ENCODE measurements at places on chromosomes 4 and X.

DNA sequence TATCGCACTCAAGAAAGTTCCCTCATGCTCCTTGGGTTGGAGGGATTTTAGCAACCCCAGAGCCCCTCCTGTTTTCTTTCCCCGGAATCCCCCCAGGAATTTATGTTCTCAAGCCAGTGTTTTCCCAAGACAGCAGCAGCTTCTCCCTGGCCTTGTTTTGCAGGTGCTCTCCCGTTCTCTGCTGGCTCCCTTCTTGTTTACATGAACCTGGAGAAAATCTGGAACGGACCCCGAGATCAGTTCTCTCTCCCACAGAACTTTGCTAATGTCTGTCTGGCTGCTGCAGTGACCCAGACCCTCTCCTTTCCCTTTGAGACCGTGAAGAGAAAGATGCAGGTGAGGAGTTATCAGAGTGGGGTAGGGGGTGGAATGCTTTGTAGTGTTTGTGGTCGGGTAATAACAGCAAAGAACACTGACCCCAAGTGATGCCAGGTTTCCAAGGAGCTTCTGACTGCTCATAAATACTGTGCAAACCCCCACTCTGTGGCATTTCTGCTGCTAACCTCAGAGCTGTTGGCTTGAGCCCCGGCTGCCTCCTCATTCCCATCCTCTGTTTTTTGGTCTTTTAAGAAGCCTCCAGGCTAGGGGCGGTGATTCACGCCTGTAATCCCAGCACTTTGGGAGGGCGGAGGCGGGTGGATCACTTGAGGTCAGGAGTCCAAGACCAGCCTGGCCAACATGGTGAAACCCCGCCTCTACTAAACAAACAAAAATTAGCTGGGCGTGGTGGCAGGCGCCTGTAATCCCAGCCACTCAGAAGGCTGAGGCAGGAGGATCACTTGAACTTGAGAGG lies 11.1 kb downstream of the SLC25A43 start:
- DNase-seq, result no peak

- DNase-seq, result no peak
Measured at GRCh38 chrX:47863187-47863586, 26.5 kb downstream of the ZNF81 start.

DNA sequence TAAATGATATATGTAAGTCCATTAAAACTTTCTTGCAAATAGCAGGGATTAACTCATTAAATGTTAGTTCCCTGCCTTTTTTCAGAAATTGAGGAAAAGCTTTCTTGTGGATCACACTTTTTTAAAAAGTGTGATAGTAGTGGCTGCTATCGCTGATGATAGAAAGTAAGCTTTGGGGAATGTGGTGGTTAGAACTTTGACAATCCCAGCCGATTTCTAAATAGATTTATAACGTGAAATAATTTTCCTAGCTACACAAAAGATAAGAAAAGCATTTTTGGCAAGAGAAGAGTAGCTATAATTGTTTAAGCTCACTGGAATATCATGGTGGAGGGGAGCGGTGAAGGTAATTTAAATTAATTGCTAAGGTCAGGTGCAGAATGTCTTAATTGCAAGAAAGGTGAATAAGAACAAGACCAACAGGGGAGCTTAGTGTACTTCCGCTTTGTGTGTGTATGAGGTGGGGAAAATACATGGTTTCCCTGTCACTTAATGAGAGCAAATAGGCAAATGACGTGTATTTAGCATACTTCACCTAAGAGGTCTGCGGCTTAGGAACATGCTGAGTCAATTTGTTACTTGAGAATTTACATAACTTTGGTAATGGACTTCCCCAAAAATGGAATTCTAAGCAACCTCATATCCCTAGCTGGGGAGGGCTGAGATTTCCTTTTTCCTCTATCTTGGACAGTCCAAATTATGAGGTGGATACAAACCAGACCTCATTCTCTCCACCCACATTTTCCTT lies 11.7 kb upstream of the IL21 start:
- no peak for DNase-seq

GRCh38 chr4:152310257-152310656 lies 225.6 kb downstream of the FBXW7 start:
- DNase-seq, result no peak

GRCh38 chr4:143482840-143483239 lies 30.7 kb upstream of the SMARCA5 start:
- DNase-seq, result no peak

DNA sequence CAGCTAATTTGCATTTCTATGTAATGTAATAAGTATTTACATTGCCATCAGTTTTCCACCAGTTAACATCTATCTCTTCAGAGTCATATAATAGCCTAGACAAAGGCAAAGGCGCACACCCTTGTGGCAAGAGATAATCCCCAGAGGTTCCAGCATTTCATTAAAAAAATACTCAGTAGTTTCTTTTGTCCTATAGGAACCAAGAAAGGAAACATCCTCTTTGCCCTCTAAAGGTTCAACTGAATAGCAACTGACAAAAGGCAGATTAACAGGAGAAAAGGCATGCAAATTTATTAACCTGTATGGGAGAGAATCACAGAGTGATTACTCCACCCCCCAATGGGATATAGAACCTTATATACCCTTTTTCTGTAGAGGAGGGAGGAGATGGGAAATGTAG lies 48.4 kb downstream of the MAGEB17 start:
- DNase-seq, result no peak

GRCh38 chr4:8434251-8435073 lies 6.1 kb downstream of the ACOX3 start:
- DNase-seq, result no peak

DNA sequence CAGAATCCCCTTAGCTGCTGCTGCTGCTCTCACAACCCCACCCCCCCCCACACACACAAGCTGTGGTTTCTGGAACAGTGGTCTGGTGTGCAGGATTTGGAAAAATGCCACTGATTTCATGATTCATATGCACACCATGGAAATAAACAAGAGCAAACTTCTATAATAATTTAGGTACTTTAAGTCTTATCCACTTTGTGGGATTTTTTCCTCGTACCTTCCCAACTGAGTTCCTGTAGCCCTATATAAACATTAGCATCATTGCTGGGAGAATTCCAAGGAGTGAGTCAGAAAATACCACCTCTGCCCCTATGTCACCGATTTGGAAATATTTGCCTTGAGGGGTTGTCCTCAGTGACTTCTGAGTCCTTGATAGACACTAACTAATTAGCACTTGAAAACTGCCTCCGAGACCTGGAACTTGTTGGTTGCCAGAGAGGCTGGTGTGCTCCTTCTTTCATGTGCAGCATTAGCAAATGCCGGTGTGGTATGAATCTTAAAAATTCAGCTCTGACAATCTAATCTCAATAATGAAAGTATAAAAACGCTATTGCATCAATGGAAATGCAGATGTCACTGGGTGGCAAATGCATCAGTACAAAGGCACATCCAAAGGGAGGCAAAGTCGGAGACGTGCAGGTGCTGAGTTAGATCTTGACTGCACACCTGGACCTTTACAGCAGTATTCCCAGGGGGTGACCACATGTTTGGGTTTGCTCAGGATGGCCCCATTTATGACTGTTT lies 61.8 kb downstream of the CPE start:
- DNase-seq, result no peak

DNA sequence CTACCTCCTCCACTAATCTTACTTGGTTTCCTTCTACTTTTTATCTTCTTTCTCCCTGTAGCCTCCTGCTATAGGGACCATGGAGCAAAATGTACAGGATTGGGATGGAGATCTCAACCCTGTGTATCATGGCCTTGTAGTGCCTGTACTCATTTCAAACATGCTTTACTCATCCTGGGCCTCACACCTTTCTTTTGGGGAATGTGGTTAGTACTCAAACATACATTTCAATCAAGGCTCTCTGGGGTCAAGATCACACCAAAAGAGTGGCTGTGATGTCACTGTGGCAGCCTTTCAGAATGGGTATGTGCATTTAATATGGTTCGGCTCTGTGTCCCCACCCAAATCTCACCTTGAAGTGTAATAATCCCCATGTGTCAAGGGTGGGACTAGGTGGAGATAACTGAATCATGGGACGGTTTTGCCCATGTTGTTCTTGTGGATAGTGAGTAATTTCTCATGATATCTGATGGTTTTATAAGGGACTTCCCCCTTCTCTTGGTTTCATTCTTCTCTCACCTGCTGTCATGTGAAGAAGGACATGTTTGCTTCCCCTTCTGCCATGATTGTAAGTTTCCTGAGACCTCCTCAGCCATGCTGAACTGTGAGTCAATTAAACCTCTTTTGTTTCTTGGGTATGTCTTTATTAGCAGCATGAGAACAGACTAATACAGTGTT lies 205.1 kb downstream of the RASL11B start:
- DNase-seq, result no peak

- no peak for DNase-seq
Measured at GRCh38 chr4:3690551-3691152, 75.5 kb upstream of the ADRA2C start.

GRCh38 chr4:56187688-56188087 lies 199.6 kb downstream of the AASDH start:
- no peak for DNase-seq

GRCh38 chr4:96455045-96455720 lies 615.3 kb downstream of the PDHA2 start:
- no peak for DNase-seq

DNA sequence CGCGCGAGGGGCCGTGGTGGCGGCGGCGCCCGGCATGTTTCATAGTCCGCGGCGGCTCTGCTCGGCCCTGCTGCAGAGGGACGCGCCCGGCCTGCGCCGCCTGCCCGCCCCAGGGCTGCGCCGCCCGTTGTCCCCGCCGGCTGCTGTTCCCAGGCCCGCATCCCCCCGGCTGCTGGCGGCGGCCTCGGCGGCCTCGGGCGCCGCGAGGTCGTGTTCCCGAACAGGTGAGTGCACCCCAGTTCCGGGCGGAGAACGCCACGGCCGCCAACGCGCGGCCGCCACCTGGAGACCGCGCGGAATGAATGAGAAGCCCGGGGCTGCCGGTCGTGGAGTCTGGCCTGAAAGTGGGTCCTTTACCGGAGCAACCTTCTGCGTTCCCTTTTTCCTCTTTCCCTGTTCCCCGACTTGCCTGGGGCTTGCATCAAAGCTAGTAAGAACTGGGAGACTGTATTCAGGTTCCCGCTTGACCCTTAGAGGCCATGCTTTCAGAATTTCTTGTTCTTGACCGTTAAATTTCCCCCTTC lies 429 bp downstream of the NOCT start:
- DNase-seq, result peak; percentile 64

DNA sequence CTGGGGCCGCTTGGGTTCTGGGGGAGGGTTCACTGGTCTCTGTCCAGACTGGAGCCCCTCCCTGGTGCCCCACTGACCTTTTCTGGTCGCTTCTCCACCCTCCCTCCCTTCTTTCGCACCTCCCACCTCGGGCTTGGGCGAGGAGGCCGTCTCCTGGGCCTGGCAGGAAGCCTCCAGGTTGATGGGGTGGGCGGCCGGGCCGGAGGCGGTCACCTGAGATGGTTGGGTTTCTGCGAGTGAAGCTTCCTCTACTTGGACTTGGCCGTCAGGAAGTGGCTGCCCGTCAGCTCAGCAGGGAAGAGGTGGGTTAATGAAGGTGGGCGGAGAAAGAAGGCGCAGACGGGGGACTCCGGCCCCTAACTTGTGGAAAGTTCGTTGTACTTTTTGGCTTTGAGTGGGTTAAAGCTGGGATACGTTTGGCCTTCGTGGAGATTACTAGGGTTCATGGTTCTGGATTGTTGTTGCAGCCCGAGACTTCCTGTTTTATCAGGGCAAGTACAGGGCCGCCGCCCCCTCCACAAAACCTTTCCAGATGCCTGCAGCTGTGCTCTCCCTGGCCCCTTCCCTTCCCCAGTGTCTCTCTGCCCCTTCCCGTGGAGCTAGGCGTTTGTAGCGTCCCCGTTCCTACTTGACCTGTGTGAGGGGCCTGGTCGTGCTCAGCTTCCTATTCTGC lies 1.2 kb downstream of the AKAP17A start:
- no peak for DNase-seq

DNA sequence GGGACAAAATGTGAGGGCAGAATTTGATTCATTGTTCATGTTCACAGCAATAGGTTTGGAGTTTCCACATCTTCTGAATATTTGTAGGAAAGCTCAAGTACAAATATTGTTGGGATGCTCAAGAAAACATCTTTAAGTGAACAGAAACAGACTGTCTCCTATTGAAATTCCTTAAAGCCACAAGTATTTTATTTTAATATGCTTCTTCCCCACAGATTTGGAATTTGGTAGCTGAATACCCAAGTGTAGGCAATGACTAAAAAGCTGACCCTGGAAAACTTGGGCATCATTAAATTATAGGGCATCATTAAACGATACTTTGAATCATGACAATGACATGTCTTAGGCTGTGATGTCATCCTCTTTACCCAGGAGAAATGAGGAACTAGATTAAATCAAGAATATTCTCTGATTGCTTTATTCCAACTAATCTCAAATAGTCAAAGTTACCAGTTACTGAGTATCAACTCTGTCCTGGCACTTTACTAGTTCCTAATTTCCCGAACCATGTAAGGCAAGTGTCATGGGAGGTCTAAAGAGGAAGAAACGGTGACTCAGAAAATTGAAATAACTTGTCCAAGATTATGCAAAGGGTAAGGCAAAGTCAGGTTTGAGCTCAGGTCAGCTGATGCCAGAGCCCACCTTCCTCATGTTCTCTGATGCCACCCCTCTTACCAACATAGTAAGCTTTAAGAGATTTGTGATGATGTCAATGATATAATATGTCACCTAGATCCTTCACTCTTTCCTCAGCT lies 223.1 kb upstream of the LEF1 start:
- DNase-seq, result no peak

DNA sequence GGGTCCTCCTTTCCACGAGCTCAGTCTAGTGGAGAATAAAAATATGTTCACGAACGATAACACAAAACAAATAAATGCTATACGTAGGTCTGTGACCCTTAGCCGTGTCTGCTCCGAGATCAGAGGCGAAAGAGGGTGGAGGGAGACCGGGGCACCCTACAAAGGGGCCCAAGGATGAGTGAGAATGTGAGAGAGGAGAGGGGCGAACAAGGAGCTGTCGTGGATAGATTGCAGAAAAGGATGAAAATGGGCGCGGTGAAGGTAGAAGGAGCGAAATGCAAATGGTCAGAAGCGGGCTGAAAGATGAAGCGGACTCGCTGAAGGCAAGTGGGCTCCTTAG lies 6.2 kb upstream of the ZBTB33 start:
- DNase-seq, result no peak

GRCh38 chr4:109702950-109703663 lies at the start of gene CASP6:
Gene CASP6, minus strand, starts transcription at chr4:109703445. Its CDS starts 50 bp downstream, at chr4:109703395.
- peak; percentile 94 for DNase-seq

DNA sequence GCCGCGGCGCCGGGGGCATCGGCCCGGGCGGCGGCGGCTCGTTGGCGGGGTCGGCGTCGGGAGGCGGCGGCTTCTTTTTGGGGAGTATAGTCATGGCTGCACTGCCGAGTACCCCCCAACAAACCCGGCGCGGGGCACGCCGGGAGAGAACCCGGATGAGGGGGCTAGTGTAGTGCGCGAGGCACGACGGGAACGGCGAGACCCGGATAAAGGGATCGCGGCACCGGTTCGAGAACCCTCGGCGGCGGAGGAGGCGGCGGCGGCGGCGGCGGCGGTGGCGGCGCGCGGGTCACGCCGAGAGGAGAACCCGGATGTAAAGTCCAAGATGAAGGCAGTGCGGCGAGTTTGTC lies at the start of gene OTUD5:
Gene OTUD5 (minus strand): TSS at position 131 of the 350 bp plus-strand sequence. CDS start 37 bp downstream, at position 94.
- peak; percentile 71 for DNase-seq

DNA sequence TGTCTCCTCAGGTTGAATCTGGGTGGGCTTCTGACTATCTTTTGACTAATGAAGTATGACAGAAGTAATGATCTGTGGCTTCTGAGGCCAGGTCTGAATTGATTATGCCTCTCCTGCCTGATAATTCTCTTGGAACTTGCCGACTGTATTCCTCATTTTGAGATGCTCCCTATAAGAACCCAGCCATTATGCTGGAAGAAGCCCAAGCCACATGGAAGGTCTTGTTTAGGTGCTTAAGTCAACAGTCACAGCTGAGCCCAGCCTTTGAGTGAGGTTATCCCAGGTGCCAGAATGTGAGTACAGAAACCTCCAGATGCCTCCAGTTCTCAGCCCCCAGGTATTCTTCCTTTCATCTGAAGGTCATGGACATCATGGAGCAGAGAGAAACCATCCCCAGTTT lies 456.6 kb downstream of the IL15 start:
- DNase-seq, result no peak

All from left ventricle myocardium superior (tissue), 1 donor.